Stimulated activated CD4-positive, alpha-beta T cell treated with anti-CD3 and anti-CD28 coated beads, TNF-alpha, amount 100 ng/mL, for 48 hours (primary cell): ENCODE measurements at places on chromosomes 13 and 19.
A peak's percentile ranks its signal among the peaks of the same experiment; 100 is the strongest.

DNA sequence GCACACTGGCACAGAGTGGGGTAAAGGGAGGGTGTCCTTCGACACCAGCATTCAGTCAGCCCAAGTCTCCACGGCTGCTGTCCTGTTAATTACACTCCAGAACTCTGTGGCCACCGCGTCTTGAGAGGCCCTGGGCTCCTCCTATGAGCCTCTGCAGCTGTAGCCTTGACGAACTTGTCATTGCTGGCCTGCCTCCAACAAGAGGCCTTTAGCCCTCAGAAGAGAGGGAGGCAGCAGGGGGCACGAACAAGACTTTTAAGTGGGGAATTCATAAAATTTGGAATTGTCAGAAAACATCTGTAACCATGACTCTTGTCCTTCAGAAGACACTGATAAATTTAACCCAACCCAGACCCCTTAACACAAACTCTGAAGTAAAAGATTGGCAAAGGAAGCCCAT, 241.9 kb downstream of the UQCRFS1 start:
- DNase-seq, result no peak

DNA sequence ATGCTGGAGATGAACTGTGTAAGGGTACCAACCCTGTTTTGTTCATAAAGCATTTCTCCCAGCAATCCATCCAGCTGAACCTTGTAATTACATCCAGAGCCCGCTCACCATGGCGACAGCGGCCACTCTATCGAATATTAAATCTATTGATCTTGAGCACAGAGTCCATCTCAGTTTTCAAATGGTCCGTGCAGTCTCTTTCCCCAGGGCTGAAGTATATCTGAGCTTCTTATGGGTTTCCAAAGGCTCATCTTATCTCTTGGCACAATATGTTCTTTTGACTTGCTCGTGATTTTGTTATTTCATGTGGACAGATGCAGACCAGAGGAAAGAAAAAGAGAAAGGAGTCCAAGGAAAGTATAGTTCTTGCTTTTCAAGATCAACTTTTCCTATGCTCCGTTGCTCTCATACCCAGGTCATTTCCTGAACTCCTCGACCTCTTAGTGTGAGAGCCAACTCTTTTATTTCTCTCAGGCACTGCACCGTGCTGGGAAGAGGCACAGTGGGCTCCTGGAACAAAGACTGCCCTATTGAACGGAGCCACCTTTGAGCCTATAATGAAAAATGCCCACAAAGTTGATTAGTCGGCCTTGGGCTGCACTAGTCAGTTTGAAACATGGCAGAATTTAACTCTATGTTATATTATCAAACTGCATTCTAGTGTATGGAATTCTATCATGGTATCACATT, 66.7 kb downstream of the RFC3 start:
- DNase-seq, result no peak

DNA sequence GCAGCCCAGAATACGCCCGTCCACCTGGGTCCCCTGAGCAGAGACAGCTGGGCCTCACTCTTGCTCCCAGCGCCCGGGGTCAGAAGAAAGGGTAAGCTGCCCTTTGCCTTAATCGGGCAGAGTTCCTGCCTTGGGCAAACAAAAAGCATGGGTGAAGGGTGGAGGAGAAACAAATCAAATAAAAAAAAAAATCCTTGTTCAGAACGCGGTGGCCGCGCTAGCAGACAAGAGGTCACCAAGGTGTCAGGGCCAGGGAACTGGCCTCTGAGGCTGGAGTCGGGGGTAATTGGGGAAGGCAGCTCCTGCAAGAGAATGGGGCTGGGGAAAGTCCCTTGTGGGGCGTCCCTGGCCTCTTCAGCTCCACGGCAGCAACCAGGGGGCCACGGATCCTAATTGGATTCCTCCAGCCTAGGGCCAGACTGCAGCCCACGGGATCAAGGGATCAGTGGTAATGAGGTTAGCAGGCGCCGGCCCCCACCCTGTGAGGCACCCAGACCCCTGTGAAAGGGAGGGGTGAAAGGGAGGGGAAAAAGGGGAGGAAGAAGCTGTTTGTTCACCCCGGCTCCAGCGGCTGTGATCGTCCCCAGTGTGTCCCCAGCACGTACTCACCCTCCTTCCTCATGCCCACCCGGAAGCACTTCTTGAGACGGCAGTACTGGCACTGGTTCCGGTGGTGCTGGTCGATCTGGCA, 5.5 kb downstream of the NR2F6 start:
- no peak for DNase-seq

DNA sequence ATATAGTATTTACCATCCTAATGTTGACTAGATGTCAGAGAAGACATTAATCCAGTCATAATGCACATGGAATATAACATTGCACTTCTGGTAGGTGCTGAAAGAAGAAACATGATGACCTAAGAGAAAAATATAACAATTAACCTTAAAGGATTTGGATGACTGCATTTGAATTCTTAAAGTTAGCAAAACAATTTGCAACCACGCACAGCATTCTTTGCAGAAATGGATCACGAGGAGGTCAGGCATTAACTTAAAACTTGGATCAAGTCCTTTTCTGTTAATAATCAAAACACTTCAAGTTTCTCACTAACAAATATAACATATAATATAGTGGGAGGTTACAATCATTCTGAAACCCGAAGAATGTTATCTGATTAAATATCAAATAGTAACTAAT, 525.0 kb upstream of the SLITRK6 start:
- no peak for DNase-seq

- DNase-seq, result no peak
Observed at GRCh38 chr19:16052353-16052752, 23.9 kb upstream of the TPM4 start.

GRCh38 chr13:105937451-105937850, 598.0 kb downstream of the EFNB2 start:
- DNase-seq, result no peak

- DNase-seq, result no peak
Observed at GRCh38 chr13:113671066-113672001, 4.3 kb downstream of the GRK1 start.

- peak; percentile 48 for DNase-seq
Observed at GRCh38 chr19:7852851-7853769, 21.1 kb downstream of the PRR36 start.

DNA sequence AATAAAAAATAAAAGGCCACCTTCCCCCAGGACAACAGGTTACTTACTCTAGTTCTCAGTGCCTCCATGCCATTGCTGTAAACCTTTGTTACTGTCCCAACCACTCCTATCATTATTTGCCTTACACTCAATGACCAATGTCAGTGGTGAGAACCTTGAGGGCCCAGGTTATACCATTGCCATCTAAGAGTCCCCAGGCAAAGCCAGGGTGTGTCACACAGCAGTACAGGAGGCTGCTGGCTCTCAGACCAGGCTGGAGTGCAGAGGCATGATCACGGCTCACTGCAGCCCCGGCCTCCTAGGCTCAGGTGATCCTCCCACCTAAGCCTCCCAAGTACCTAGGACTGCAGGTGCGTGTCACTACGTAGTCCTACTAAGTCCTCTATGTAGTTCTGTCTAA, 6.1 kb downstream of the ELAVL1 start:
- DNase-seq, result no peak

GRCh38 chr19:48398375-48399235, 5.1 kb downstream of the GRIN2D start:
- DNase-seq, result peak; percentile 85

GRCh38 chr19:19059018-19059836, 4.6 kb upstream of the SLC25A42 start:
- DNase-seq, result no peak

- DNase-seq, result no peak
Observed at GRCh38 chr19:512547-513365, 5.5 kb downstream of the TPGS1 start.

- DNase-seq, result no peak
Observed at GRCh38 chr19:17075864-17076542, 426 bp downstream of the MYO9B start.

GRCh38 chr19:20167020-20167644, at the start of gene ZNF486:
Gene ZNF486 (plus strand): TSS chr19:20167214. CDS start chr19:20167331, 117 bp downstream.
- DNase-seq, result peak; percentile 85

GRCh38 chr19:33368074-33368864, 5.2 kb upstream of the CEBPG start:
- DNase-seq, result no peak

GRCh38 chr19:12202250-12202649, 39.4 kb downstream of the ZNF136 start:
- DNase-seq, result no peak

DNA sequence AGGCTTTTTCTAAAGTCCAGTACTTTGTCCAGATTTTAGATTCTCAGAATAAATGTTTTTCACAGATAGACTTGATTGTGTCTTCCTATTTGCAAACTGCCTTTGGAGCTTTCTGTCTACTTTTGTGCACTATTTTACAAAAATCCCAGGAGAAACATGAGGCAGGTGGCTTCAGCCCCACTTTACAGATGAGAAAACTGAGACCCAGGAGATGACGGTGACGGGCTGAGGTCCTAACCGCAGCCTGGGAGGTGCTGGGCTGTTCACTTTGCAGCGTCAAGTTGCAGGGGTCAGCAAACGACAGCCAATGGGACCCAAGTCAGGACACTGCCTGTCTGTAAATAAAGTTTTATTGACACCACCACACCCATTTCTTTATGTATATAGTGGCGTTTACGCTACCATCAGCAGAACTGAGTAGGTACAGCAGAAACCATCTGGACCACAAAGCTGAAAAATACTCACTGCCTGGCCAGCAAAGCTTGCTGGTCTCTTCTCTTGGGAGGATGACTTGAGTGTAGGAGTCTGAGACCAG, 6.8 kb upstream of the KDM4B start:
- no peak for DNase-seq

GRCh38 chr13:99580500-99581268, 79.4 kb downstream of the TM9SF2 start:
- DNase-seq, result no peak

DNA sequence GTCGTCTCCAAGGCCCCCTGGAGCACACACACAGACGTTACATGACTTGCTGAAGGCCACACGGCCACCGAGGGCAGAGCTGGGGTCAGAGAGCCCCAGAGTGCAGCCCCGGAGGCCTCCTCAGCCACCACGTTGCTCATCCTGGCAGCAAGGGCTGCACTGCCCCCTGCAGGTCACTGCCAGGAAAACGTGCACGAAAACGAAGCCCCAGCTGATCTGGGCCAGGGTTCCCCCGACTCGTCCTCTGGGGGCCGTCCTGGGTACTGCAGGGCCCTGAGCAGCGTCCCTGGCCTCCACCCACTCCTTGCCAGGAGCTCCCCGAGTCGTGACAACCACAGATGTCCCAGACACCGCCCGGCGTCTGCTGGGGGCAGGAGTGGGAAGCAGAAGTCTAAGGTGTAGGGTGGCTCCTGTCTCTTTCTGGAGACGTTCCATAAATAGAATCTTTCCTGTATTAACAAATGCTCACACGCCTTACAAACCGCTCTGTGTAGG, 3.4 kb downstream of the TPGS1 start:
- DNase-seq, result peak; percentile 93

- no peak for DNase-seq
Observed at GRCh38 chr19:54096617-54097106, 3.9 kb downstream of the OSCAR start.

- DNase-seq, result no peak
Observed at GRCh38 chr19:44948237-44948636, 2.4 kb downstream of the APOC2 start.

DNA sequence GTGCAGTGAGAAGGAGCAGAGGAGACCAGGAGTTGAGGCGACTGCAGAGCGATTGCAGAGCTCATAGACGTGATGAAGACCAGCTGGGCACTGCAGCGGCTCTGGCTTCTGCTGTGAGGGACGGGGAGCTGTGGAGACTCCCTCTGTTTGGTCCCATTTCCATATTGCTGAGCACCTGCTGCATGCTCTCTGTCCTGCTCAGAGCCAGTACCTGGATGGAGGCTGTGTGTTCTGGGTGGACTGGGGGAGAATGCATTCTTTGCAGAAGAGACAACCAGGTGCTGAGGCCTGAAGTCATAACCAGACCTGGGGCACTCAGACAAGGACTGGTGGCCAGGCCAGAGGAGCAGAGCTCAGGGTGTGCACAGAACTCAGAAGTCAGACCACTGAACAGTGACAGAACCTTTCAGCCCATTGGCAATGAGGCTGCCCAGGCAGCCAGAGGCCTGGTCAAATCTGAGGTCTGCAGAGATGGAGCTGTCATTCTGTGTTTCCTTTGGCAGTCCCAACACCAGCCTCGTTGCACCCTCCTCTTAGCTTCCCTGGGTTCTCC, 1.3 kb upstream of the A1BG start:
- DNase-seq, result no peak

GRCh38 chr19:10086591-10087192, 575 bp downstream of the SHFL start:
- DNase-seq, result no peak

DNA sequence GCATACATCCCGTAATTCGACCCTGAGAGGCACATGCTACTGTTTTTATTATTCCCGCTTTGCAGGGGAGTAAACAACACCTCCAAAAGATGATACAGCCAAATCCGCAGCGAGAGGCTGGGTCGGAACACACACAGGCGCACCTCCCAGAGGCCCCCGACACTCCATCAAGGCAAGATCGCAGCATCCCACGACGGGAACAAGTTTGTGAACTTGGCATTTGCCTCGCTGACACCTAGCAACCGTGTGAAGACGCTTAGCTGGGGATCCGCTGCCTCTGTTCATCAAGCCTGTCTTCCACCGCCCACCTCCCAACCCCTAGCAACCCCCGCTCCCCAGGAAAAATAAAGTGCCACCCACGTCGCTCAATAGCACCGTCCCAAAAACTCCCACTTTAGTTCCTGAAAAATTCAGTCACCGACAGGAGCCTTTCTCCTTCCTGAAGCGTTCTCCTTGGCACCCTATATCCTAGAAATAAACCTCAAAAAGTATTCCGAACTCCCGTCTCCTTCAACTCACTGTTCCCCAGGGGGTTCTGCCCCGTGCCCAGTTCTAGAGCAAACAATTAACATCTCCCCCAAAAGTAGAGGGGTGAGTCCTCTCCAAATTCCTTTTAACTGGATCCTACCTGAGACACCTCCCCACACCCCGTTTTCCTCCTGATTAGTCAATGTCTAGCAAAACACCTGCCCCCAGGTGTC, 1.7 kb downstream of the GNG7 start:
- DNase-seq, result no peak

DNA sequence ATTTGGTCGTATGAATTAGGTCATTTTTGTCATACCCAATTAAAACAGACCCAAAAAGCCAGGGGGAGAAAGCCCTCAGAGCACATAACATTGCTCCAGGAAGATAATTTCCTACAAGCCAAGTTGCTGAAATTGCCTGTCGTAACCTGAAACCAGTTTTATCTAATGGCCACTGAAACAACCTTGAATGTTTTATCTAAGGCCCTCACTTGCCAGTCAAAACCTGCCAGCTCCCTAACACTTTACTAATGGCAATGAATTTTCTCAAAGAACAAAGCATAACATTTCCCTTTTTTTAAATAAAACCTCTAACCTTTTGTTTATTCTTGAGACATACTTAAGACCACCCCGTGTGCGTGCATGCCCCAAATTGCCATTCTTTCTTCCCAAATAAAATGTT, 496.2 kb upstream of the KLHL1 start:
- DNase-seq, result no peak

GRCh38 chr13:104057861-104058260, 991.6 kb upstream of the SLC10A2 start:
- no peak for DNase-seq

- DNase-seq, result no peak
Observed at GRCh38 chr13:102295316-102296048, 106.4 kb downstream of the FGF14 start.

- DNase-seq, result no peak
Observed at GRCh38 chr19:31223740-31224534, 125.3 kb downstream of the TSHZ3 start.

- DNase-seq, result no peak
Observed at GRCh38 chr13:110272651-110273050, 34.3 kb downstream of the COL4A1 start.

- no peak for DNase-seq
Observed at GRCh38 chr19:52600639-52601024, 30.5 kb downstream of the ZNF701 start.

- DNase-seq, result no peak
Observed at GRCh38 chr19:35363711-35364425, 5.6 kb downstream of the FFAR3 start.

GRCh38 chr13:66896933-66897332, 333.2 kb downstream of the PCDH9 start:
- DNase-seq, result no peak
